Mesendoderm (in vitro differentiated cells): ENCODE measurements at places on chromosomes 1 and 21.

- DNase-seq: peak; percentile 62
Measured at GRCh38 chr1:216193839-216194443, 229.3 kb downstream of the USH2A start.

GRCh38 chr1:11654137-11654938 lies at the start of the genes FBXO2 and FBXO44:
Gene FBXO2 (minus strand): TSS chr1:11654429. CDS start chr1:11654340, 89 bp downstream.
Gene FBXO44 (plus strand): TSS chr1:11654877. CDS start chr1:11655836, 959 bp downstream.
- peak; percentile 81 for DNase-seq

DNA sequence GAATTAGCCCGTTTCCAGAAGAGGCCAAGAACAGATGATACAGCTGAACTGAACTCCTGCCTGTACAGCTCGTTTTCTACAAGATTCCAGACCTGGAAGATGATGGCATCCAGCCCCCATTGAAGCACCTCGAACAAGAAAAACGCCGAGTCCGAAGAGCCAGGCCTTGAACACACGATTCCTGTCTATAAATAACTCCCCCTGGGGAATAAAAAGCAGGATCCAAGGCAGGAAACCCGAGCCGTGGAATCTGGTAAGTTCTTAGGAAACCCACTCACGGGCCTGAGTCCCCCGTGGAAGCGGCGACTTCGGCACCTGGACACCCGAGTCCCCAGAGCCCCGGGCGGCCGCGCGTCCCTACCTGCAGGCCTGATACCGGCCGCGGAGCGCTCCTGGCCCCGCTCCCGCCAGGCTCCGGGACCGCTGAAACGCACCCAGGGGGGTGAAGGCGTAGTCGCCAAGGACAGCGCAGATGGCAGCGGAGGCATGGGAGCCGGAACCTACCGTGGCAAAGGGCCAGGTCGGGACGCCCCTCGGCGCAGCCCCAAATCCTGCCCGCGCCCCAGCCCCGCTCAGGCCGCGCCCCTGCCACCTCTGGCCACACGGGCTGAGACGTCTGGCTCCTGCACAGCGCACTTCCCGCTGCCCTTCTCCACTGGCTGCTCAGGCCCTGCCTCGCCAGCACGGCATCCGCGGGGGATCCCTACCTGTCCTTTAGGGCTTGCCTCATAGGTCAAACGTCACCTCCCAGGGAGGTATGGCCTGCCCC lies 14.0 kb upstream of the HLCS start:
- DNase-seq: no peak

DNA sequence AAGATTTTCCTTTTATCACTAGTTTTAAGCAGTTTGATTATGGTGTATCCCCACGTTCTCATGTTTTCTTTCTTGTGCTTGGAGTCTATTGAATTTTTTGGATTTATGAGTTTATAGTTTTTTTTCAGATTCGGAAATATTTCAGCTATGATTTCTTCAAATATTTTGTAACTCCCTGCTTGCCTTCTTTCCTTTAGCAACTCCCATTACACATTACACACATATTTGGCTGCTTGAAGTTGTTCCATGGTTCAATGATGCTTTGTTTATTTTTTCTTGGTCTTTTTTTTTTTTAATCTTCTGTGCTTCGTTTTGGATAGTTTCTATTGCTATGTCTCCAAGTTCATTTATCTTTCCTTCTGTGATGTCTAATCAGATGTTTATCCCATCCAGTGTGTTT lies 48.5 kb upstream of the WARS2 start:
- no peak for DNase-seq

GRCh38 chr1:47384083-47384482 lies 32.0 kb upstream of the FOXE3 start:
- DNase-seq: no peak

DNA sequence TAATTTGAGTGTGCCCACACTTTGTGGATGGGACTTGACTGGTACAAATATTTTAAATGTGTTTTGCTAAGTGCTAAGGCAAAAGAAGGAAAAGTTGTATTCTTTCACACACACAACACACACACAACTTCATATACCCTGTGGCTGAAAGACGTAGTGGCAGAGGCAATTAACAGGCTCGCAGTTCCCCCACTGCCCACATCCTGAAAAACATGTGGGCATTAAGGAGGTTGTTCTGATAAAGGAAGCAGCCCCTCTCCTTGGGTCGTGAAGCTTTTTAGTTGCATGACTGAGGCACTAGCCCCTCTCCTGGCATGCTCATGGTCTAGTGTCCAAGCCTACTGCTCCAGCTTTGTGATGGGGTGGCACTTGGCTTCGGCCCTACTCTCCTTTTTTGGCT lies 14.3 kb upstream of the ADAM30 start:
- DNase-seq: no peak

- no peak for DNase-seq
Measured at GRCh38 chr1:228941666-228942065, 206.4 kb downstream of the RHOU start.

DNA sequence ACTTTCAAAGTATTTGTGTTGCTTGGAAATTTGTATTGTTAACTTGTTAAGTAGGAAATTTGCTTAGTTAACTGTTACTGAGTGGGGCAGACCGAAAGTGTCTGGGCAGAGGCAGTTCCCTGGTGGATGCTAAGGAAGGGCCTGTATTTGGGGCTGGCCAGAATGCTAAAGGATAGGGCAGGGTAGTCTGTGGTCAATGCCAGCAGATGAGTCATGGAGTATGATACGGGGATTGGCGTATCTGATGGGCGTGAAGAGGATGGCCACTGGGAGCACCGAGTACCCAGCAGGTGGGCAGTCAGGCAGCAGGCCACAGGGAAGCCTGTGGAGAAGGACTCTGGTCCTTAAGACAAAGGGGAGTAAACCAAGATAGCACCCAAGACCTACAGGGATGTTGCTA lies 46.6 kb upstream of the SCAF4 start:
- no peak for DNase-seq

GRCh38 chr1:12448746-12449177 lies 169.2 kb downstream of the DHRS3 start:
- peak; percentile 80 for DNase-seq

GRCh38 chr1:19650416-19651140 lies 6.5 kb downstream of the NBL1 start:
- DNase-seq: no peak

DNA sequence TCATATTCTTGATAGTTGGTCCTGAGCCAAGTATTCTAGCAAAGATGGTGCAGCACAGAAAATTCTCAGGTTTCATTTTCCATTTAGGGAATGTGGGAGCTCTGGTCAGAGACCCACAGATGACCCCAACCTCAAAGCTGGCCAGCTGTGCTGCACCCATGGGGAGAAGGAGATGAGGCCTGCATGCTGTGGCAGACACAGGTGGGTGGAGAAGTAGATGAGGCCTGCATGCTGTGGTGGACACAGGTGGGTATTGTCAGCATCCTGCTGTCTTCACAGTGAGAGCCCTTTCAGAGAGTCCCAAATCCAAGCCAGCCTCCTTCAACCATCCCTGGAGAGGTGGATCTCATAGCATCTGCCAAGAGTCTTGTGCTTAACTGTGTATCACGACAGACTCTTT lies 77.7 kb downstream of the DSCAM start:
- DNase-seq: no peak

GRCh38 chr1:198681831-198682759 lies 43.3 kb downstream of the PTPRC start:
- peak; percentile 80 for DNase-seq

GRCh38 chr1:161994175-161994668 lies 29.4 kb downstream of the OLFML2B start:
- no peak for DNase-seq

DNA sequence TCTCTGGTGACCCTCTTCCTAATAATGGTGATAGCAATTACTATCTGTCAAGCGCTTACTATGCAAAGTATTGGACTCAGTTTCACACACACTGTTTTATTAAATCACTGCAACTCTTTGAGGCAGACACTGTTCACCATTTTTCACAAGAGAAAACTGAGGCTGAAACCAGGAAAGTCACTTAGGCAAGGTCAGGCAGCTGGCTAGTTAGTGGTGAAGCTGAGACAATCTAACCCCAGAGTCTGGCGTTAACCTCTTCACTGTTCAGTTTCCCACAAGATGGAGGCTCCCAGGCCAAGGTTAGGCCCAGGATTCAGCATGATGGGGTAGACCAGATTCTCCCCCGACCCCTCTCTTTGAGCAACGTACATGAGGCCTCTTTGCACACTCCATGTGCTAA lies 4.8 kb upstream of the GJA8 start:
- DNase-seq: no peak

DNA sequence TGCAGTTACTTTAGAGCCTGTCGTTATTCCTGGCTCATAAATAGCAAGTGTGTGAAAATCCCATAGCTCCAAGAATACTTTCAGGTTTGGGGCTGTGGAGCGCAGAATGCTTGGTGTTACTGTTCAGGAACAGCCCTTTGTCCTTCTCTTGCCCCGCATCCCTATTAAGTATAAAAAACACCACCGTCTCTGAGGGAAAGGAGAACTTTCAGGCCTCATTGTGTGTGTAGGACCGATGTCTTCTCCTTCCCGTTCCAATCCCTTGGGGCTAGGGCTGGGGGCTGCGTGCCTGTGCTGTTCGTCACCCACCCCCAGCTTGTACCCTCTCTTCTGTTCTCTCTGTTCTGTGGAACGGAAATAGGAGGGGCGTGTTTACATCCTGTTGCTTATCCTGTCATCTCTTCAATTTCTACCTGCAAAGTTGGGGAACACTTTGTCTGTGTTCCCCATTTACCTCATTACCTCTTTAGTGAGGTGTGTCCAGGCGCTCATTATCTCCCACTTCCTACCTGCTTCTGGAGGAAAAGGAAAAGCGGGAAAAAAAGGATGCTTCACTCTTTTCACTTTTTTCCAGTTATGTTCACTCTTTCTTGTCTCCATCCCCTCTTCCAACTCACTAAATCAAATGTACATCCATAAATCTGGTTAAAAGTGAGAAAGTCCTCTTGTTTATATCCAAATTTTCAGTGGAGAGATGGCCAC lies 788 bp upstream of the TXNIP start:
- DNase-seq: peak; percentile 40

DNA sequence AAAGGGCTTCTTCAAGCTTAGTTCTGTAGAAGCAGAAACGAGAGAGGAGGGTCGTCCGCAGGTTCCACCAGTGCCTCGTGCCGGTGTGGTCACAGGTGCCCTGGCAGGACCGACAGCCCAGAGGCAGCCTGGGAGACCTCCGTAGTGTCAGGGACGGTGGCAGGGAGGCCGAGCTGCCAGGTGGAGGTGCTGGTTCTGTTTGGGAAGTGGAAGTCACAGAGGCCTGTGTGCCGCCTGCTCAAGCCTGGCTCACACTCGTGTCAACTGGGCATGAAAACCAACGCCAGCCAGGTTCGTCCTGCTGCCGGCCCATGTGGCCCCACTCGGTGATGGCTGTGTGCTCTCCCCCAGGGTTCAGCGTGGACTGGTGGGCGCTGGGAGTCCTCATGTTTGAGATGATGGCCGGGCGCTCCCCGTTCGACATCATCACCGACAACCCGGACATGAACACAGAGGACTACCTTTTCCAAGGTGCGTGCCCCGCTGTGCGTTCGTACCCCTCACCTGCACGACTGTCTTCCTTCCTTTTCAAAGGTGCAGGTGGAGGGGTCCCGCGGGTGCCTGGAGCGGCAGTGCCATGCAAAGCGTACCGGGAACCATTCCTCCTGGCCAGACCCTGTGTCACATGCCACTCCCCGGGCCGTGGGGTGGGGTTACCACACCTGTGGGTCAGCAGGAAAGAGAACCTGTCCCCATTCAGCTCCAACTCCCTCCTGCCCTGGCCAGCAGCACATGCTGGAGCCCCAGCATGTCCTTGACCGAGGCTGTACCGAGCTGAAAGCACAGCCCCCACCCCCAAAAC lies 20.8 kb downstream of the FAAP20 start:
- DNase-seq: no peak

DNA sequence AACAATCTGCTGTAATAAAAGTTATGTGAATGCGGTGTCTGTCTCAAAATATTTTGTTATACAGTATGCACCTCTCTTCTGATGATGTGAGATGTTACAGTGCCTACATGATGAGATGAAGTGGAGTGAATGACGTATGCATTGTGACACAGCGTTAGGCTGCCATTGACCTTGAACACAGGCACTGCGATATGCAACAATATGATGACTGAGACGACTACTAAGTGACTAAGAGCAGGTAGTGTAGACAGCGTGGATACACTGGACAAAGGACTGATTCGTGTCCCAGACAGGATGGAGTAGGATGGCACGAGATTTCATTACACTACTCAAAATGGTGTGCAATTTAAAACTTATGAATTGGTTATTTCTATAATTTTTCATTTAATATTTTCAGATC lies 8.4 kb downstream of the SGIP1 start:
- no peak for DNase-seq

DNA sequence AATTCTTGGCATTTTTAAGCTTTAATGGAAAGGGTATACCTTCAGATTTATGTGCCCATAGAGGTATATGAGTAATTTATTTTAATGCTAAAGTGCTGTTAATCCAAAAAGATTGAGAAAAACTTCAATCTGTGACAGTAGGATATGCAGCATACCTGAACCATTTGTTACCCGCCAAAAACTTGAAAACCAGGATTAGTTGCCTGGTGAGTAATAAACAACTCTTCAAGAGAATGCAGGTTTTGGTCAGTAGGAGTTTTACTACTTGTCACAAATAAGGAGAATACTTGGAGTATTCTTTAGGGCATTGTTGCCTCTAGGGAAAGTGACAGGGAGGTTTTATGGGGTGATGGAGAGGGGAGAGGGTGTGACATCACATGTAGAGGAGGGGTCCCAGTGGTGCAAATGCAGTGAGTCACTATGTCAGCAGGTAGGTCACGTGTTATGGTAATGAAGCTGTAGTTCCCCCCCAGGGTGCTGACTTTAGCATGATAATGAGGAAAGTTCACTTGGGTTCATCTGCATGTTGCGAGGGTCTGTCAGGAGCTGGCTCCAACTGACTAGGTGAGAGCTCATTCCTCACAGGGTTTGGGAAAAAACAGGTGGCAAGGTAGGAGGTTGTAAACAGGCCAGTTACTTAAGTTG lies 23.1 kb downstream of the USP25 start:
- peak; percentile 99 for DNase-seq

GRCh38 chr1:92509619-92510018 lies 22.9 kb upstream of the GFI1 start:
- no peak for DNase-seq

- DNase-seq: no peak
Measured at GRCh38 chr21:41745971-41746743, 20.7 kb downstream of the RIPK4 start.

DNA sequence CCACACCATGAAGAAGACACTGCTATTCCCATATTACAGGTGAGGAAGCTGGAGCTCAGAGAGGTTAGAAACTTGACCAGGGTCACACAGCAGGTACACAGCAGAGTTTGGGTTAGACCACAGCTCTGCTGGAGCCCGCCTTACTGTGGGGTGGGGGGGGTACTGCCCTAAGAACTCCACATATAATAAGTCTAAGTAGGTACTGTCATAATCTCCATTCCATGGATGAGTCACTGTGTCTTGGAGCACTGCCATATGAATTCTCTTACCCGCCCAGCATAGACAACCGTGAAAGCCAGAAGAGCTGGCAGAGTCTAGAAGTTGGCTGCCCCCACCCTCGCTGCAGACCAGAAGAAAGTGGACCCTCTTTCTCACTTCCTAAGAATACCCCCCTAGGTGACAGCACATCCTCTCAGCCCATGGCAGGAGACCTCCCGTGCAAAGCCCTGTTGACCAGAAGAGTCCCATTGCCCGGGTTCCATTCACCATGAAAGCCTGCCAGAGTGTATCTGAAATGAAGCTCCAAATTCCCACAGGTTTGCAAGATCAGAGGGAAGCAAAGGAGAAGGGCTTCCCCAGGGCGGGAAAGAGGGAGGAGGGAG lies 5.2 kb upstream of the PLA2G2D start:
- DNase-seq: no peak
